ENCODE measurements at places on chromosomes 3 and 15. TPM values are rescaled to one million over a fixed set of nuclear protein-coding genes. Genes with fewer than 3 reads are reported as not detected.

DNA sequence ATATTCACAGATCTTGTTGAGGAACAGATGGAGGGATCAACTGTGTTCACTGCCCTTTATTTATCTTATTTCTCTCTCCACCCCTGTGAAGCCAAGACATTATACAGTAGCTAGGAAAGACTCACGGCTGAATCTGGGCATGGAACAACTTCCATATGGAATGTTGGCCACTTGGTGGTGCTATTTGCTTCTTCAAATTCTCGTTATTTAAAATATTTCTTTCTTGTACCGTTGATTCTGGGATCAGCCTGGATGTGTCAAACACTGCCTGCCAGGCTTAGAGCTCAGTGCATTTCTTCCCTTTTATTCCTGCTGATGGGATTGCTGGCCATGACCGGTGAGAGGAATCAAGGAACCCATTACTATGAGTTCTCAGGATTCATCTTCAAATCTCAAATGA is 17.5 kb upstream of the GASK1A start:
- DNase-seq, result peak; percentile 70

DNA sequence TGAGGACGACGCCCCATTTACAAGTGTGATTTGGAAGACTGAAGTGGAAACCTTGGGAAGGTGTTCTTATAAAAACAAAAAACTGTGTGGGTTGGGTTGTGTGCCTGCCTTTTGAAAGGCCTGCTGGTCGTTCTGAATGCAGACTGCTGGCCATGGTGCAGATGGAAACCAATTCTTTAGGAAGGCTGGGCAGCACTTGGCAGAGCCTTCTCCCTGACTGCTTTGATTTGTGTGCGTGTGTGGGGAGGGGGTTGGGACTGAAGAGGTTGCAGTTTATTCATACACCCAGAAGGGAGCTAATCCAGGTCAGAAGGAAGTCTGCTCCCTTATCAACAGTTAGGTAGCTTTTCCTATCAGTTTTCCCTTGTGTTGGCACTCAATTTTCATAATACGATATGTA is 288.7 kb downstream of the SOX2 start:
- DNase-seq, result no peak

DNA sequence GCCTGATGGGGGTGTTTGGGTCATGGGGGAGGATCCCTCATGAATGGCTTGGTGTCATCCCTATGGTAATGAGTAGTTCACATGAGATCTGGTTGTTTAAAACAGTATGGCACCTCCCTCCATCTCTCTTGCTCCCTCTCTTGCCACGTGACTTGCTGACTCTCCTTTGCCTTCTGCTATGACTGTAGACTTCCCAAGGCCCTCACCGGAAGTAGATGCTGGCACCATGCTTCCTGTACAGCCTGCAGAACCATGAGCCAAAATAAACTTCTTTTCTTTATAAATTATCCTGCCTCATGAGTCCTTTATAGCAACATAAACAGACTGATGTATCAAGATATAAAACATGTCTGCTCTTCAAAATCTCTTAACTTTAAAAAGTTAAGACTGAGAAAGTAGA is 96.1 kb downstream of the TFDP2 start:
- DNase-seq, result no peak

DNA sequence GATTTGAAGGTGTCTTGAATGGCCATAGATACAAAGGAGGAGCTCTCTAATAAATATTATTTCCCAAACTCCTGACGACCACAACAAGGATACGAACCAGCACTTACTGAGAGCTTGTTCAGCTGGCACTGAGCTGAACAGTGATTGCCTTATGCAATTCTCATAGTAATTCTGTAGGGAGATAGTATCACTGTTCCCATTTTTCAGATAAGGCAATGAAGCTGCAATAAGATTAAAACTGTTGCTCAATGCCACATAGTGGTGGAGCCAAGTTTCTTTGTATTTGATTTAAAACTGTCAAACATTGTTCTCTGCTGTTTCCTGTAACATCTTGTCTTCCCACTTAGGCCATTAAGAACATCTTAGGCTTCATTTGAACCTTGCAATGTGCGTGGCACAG is 163.9 kb downstream of the RPLP1 start:
- no peak for DNase-seq

Gene TRH
- not detected for total RNA-seq

Gene TEX55
- not detected for total RNA-seq

Gene RLBP1
- 0.18 TPM for total RNA-seq

Gene GATA2
- 123 TPM for total RNA-seq

Gene OGG1
- 31.2 TPM for total RNA-seq

Data from HT-29 (cell line).